ENCODE measurements at places on chromosomes 13 and 19.

- no peak for DNase-seq
Measured at GRCh38 chr19:38239816-38240215, 15.8 kb upstream of the DPF1 start.

DNA sequence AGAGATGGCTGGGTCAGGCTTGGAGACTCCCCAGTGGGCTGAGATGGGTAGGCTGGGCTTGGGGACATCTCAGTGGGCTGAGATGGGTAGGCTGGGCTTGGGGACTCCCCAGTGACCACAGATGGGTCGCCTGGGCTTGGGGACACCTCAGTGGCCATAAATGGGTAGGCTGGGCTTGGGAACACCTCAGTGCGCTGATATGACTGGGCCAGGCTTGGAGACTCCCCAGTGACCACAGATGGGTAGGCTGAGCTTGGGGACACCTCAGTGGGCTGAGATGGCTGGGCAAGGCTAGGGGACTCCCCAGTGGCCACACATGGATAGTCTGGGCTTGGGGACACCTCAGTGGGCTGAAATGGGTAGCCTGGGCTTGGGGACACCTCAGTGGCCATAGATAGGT is 12.8 kb downstream of the IQCN start:
- no peak for DNase-seq

- DNase-seq: no peak
Measured at GRCh38 chr13:99465454-99465853, 35.8 kb upstream of the TM9SF2 start.

DNA sequence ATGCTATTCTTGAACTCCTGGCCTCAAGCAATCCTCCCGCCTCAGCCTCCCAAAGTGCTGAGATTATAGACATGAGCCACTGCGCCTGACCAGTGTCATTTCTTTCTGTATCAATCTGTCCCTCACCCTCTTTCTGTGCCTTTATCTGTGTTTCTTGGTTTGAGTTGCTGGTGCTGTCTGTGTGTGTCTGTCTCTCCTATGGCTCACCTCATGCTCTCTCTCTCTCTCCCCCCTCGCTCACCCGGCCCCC is 9.9 kb downstream of the IRF2BP1 start:
- DNase-seq: no peak

- no peak for DNase-seq
Measured at GRCh38 chr13:110478405-110479214, 82.9 kb downstream of the RAB20 start.

DNA sequence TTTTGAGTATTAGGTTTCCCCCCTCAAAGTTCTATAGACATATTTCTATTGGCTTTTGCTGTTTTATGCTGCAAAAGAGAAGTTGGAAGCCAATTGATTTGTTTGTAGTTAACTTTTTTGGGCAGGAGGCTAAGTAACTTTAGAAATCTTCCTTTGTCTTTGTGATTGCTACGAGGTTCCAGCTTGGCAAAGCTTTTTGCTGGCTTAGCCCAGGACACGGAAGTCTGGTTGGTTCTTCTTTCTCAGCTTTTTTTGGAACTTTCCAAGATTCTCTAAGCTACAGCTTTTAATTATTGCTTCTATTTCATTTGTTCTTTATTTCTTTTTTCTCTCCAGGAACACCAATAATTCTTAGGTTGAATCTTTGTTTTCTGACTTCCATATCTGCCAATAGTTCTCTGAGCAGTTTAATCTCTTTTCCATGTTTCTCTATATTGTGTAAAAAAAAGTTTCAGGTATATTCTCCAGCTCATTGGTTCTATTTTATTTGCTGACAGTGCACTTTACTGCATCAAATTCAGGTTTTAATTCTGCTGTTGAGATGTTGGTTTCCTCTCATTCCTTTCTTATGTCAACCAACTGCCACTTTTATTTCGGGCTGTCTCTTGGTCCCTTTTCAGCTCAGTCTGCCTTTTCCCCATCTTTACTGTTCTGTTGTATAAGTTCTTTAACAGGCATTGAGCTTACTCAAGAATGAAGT is 27.8 kb downstream of the MBNL2 start:
- no peak for DNase-seq

DNA sequence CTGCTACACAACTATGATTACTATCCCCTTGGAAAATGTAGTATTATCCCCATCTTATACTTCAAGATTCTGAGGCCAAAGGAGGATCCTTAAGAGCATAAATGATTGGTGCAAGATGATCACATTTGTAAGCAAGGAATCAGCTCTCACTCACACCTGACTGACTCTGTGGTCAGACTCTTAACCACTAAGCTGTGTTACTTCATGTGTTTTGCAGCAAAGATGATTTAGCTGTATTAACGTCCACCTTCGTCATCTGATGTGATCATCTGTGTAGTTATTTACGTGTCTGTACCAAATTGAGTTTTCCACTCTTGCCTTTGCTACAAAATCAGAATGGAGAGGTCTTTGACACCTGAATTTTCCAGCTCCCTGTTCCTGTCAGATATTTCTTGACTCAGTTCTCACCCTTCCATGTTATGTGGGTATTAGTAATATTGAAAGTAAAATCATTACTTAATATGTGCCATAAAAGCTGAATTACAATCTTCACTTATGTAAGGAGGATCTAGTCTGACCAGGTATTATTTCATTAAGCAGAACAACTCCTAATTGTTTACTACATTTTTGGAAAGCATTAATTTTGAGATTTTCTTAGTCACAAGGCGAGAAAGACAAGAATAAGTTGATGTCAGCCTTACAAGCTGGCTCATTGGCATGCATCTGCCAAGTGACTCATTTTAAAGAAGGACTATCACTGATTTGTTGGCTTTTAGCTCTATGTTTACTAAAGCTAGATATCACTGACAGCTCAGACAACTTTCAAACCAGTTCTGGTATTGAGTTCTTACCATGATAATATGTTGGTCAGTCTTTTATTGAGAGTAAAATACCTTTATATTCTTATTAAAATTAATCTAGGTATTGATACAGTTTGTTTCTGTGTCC is 1279.8 kb upstream of the PCDH9 start:
- no peak for DNase-seq

GRCh38 chr13:74258961-74259360 is 124.8 kb upstream of the KLF12 start:
- no peak for DNase-seq

- no peak for DNase-seq
Measured at GRCh38 chr13:23996456-23996855, 99.2 kb upstream of the C1QTNF9B start.

DNA sequence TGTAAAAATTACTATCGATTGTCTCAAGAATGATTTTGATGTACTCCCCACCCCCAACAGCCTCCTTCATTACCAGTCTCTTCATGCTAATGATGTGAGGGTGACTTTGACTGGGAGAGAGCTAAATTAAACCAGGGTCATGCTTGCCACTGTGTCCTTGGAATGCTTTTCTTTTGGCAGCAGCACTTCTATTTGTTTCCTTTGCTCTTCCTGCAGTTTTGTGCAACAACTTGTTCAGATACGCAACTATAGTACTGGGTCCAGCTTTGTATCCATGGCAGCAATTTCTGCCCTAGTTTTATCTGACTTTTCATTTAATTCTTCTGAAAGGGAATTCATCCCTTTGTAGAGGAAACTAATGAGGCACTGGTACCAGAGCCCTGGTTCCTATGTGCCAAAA is 2792.1 kb downstream of the PCDH9 start:
- no peak for DNase-seq

DNA sequence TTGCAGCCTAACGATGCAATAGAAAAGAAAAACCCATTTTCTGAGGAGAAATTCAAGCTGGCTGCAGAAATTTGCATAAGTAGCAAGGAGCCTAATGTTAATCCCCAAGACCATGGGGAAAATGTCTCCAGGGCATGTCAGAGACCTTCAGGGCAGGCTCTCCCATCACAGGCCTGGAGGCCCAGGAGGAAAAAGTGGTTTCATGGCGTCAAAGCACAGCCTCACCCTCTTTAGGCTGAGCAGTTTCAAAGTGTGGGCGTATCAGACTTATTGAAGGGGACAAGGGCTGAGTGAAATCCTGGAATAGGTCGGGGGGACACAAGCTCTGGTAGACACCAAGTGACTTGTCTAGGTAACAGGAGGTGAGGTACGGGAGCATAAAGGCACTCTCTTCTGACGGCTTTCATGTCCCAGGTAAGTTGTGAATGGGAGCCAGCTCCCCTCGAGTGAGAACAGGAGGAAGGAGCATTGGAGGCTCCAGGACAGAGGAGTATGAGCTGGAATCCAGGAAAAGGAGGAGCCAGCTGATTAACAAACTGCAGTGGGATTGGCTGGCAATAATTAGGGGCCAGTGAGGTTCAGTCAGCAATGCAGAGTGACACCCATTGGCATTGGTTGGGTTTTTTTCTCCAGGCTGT is 35.8 kb downstream of the MRPL57 start:
- DNase-seq: no peak

DNA sequence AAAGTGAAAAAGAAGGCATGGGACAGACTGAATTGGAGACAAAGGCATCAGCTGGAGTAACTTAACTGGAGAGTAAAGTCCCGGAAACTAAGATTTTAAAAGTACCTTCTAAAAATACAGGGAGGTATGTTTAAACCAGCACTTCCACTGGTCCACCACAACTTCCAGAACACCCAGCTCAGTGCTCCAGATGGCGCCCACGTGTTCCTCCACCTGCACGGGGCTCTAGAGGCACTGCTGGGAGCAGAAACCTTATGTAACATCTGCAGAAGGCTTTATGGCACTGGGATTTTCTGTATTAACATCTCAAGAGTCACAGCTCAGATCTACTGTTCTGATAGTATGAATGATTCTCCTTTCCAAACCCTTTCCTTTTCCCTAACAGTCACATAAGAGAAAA is 252.1 kb downstream of the DCLK1 start:
- DNase-seq: no peak

DNA sequence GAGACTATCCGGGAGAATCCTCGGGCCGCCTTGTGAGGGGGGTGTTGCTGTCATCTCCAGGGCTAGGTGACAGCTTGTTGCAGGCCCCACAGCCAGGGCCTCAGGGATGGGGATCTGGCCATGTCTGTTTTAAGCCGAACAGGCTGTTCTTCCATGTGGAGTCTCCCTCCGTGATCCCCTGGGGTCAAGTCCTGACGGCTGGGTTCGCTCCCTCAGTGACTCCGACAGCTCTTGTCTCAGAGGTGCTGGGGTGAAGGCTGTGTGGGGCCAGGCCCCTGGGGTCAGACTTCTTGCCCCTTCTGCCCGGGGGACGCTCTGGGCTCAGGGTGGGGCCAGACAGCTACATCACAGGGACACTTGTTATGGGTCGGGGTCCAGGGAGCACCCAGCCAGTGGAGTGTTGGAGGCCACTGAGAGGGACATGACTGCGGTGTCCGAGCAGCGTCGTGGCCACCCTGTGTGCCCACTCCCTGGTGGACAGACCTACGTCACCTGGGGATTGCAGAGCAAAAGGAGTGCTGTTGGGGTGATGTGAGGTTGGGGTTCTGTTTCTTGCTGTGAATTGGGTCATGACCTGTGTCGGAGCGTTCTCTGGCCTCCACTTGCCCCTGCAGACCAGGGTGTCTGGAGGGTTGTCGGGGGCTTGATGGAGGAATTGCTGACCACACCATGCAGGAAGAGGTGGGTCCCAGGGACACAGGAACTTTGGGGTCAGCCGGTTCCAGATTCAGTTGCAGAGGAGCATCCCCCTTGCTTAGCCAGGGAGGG is 21.5 kb downstream of the EPN1 start:
- no peak for DNase-seq

DNA sequence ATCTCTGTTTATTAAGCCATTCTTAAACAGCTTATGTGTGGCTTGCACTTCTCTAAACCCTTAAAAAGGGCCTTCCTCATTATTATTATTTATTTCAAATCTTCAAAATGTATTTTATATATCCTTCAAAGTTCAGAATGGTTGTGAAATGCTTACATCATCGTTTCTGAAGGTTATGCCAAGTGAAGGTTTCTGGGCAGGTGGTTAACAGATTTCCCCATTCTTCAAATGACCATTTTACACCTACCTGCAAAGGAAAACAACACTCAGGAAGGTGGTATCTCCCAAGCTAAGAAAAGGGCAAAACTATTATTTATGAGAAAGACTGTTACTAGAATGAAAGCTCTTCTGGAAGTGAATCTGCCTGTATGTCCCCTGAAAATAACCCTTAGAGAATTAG is 191.6 kb downstream of the SHISA2 start:
- no peak for DNase-seq

DNA sequence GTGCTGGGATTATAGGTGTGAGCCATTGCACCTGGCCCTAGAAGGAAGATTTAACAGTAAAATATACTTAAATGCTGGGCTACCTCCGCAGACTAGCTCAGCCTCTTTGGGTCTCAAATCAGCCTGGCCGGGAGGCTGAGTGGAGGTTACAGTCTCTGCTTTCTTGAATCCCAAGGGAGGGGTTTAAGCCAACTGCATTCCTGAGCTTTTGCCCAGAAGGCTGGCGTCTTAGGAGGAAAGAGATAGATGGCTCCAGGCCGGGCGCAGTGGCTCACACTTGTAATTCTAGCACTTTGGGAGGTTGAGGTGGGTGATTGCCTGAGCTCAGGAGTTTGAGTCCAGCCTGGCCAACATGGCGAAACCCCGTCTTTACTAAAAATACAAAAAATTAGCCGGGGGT is 623 bp upstream of the C5AR1 start:
- DNase-seq: no peak

DNA sequence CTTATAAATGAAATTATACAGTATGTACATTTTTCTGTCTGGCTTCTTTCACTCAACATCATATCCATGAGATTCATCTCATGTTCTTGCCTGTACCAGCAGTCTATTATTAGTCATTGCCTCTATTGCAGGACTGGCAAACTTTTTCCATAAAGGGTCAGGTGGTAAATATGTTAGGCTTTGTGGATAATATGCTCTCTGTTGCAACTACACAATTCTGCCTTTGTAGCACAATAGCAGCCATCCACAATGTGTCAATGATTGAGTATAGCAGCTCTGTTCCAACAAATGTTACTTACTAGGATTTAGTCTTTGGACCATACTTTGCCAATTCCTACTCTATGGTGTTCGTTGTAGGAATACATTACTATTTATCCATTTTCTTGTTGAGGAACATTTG is 304.4 kb downstream of the DCT start:
- DNase-seq: no peak

- no peak for DNase-seq
Measured at GRCh38 chr19:13817018-13817614, 21.9 kb downstream of the ZSWIM4 start.

DNA sequence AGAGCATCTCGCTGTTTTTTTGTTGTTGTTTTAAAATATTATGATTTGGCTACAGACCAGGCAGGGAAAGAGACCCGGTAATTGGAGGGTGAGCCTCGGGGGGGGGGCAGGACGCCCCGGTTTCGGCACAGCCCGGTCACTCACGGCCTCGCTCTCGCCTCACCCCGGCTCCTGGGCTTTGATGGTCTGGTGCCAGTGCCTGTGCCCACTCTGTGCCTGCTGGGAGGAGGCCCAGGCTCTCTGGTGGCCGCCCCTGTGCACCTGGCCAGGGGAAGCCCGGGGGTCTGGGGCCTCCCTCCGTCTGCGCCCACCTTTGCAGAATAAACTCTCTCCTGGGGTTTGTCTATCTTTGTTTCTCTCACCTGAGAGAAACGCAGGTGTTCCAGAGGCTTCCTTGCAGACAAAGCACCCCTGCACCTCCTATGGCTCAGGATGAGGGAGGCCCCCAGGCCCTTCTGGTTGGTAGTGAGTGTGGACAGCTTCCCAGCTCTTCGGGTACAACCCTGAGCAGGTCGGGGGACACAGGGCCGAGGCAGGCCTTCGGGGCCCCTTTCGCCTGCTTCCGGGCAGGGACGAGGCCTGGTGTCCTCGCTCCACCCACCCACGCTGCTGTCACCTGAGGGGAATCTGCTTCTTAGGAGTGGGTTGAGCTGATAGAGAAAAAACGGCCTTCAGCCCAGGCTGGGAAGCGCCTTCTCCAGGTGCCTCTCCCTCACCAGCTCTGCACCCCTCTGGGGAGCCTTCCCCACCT is 183.3 kb downstream of the KDM4B start:
- DNase-seq: no peak

All from esophagus squamous epithelium (tissue), 5 donors.